ENCODE measurements at places on chromosomes 7 and 10.

DNA sequence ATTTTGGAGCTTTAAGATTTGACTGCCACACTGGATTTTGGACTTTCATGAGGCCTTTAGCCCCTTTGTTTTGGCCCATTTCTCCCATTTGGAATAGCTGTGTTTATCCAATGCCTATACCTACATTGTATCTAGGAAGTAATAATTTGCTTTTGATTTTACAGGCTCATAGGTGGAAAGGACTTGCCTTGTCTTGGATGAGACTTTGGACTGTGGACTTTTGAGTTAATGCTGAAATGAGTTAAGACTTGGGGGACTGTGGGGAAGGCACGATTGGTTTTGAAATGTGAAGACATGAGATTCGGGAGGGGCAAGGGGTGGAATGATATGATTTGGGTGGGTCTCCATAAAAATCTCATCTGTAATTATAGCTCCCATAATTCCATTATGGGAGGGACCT, 47.6 kb upstream of the PAPSS2 start:
- DNase-seq = no peak

GRCh38 chr10:77244746-77245145, 392.9 kb downstream of the KCNMA1 start:
- no peak for DNase-seq

DNA sequence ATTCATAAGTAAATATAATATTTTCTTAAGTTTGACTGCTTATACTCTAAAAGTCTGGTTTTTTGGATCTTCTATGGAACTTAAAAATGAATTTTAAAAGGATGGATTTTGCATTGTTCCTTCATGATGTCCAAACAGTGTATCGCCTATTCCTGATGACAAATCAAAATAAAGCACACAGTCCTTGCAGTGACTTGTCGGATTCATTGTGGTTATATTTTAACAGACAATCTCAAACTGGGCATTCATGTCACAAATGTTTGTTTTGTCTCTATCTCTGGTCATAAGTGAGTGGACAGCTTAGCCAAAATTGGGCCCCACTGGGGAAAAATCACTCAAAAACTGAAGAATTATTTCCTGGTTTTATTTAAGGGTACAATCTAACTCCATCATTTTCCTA, 74.8 kb downstream of the LMBR1 start:
- no peak for DNase-seq

- no peak for DNase-seq
Observed at GRCh38 chr7:92944633-92945032, 108.3 kb upstream of the CDK6 start.

DNA sequence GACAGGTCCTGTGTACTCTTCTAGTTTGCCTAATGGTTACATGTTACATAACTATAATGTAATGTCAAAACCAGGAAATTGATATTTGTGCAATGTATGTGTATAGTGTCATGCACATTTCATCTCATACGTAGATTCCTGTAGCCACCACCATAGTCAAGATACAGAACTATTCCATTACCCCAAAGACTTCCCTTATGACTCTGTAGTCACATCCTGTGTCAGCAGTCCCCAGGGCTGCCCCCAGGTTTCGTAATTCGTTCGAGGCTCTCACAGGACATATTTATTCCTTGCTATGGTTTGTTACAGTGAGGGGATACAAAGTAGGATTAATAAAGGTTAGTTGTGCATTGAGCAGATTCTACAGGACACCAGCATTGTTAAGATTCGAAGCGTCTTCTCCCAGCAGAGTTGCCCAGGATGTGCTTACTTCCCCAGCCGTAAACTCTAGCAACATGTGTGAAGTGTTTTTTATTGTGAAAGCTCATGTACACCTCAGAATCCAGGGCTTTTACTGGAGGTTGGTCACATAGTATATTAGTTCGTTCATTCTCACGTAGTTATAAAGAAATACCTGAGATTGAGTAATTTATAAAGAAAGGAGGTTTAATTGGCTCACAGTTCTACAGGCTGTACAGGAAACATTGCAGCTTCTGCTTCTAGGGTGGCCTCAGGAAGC, 18.6 kb downstream of the RABGEF1 start:
- DNase-seq = no peak

DNA sequence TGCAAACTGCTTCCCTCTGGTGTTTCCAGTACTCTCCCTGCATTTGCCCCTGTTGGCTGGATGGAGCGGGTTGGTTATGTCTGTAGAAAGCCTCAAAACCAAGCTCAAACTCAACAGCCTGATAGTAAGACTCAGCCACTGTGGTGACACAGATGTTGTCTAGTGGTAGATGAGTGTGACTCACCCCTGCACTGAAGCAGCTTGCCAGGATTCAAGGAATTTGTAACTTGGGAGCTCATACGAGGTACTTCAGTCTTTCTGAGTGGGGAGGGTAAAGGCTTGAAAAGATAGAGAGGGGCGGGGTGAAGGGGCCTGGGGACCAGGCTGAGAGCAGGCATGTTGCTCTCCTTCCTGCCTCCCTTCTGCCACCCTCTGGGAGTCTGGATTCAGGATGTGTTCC, 22.9 kb upstream of the AQP1 start:
- no peak for DNase-seq
